ENCODE measurements at places on chromosomes 7 and 10.

DNA sequence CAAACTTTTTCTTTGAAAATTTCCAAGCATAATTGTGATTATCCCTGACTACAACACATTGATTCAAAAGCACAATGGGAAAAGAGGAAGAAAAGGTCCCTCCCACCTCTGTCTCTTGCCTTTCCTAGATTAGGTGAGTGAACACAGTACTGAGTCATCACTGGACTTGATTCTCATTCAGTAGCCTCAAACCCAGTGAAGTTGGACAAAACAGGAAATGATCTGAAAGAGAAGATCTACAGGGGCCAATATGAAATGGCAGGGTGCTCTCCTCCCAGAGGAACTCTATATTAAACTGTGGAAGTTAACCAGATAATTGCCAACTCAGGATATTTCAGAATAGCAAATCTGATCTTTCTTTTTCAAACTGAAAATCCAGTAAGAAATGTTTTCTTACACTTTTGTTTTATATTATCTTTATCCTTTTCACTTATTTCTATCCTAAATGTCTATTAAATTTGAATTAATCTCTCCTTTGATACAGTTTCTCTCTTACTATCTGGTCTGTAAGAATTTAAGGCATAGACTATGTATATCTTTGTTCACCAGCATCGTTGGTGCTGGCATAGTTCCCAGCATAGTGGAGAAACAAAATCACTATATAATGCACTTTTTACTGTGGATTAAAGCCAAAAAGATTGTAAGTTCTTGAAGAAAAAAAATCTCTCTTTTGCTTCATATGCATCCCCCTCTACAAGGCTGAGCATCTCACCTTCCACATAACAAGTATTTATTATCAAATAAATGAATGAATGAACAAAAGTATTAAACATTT lies 41.4 kb upstream of the IKZF1 start:
- no peak for DNase-seq

DNA sequence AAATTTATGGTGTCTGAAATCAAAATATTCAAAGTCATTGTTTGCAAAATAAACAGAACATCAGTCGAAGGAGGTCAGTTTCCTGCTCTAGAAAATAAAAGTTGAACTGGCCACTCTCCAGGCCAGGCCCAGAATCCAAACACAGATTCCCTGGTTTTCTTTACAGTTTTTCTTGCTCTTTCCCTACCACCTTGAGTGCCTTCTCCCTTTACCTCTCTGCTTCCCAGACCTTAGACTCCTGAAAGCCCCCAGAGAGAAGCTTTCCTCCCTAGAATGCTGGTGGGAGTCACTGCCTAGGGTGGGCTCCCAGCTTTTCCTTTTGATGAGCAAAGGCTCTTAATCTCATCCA lies 6.1 kb downstream of the DNTT start:
- DNase-seq: no peak

GRCh38 chr7:93365341-93365740 lies 133.2 kb downstream of the VPS50 start:
- no peak for DNase-seq

DNA sequence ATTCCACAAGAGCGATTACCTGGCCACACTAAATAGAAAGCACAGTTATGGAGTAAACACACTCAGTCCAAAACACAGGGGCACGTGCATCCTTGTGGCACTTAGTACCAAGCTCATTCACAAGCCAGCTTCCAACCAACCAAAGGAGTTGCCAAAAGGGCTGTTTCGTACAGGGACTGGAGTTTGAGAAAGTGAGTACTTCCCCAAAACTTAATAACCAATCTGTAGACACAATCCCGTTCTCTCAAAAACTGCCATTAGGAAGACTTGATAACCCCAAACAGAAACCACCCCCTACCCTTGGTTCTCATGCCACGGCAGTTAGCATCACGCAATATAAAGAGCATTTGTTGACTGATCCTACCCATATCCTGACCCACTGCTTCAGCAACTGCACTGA lies 166.2 kb upstream of the ASAH2 start:
- no peak for DNase-seq

- no peak for DNase-seq
Measured at GRCh38 chr10:101164020-101164419, 32.9 kb downstream of the TLX1 start.

DNA sequence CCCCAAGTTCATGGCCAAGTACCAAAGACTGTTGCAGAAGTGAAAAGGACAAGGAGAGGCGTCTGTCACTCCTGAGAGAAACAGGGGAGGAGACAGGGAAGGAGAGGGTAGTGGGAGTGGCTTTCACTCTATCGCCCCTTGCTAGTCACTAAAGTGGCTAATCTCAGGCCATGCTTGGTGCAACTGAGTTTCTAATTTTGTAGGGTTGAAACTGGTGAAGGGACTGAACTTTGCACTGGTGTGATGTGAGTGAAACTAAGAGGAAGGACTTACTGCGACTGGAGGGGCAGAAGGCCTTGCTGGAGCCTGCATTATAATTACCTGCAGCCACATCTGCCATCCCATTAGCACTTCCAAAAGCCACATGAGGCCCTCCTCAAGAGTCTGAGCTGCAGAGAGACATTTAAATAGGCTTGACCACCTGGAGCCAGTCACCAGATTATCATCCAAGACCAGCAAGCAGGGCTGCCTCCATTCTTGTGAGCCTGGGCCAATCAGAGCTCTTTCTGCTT lies 107.2 kb upstream of the EEPD1 start:
- DNase-seq: no peak

DNA sequence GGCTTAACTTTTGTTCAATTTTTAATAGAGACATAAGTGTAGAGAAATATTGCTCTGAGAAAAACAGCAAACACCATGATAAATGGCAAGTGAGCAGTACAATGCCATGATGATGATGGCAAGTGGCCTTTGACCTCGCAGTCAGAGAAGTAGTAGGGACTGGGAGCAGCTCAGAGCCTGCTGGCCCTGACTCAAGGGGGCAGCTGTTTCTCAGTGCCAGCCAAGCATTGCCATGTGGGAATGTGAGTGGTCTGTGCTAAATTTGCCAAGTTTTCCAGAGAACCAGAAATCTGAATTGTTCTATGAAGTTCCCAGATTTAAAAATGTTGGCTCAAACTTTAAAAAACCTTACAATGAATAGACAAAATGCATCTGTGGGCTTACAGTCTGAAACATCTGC lies 187.9 kb downstream of the BICC1 start:
- no peak for DNase-seq

GRCh38 chr10:48672596-48673265 lies 11.9 kb upstream of the WDFY4 start:
- no peak for DNase-seq

- DNase-seq: no peak
Measured at GRCh38 chr10:102004376-102004775, 51.6 kb downstream of the ARMH3 start.

DNA sequence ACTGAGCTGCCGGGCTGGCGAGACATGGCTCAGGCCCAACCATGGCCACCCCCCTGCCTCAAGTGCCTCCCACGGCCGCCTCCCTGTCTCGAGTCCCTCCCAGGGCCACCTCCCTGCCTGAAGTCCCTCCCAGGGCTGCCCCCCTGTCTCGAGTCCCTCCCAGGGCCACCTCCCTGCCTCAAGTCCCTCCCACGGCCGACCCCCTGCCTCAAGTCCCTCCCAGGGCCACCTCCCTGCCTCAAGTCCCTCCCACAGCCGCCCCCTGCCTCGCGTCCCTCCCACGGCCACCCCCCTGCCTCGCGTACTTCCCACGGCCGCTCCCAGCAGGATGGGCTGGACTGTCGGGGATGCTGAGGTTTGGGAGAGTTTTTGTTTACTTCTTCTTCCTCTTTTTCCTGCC lies 462.5 kb downstream of the PTPRN2 start:
- DNase-seq: no peak

GRCh38 chr10:49518566-49518965 lies 20.4 kb downstream of the ERCC6 start:
- DNase-seq: no peak

GRCh38 chr7:26696161-26696560 lies 168.2 kb downstream of the SKAP2 start:
- DNase-seq: no peak

GRCh38 chr7:25583621-25584020 lies 355.3 kb upstream of the NPVF start:
- DNase-seq: no peak

DNA sequence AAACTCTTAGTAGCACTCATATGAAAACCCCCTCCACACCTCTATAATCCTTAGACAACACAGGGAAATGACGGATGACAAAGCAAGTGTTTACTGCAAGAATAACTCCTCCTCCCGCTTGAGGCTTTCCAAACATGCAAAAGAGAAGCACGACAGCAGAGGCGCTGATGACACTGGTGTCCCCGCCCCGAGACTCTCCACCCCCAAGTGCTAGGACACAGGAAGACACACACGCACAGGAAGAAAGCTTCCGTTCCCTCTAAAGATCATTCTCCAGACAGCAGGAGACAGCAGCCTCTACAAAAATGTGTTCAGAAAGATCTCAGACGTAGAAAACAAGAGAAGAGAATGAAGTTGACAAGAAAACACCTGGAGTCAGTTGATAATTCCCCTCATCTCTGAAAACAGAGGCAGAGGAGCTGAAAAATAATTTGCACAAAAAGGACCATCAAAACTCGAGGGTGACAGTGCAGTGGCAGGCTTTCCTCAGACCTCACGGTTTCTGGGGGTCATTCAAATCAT lies 90.2 kb downstream of the DLG5 start:
- DNase-seq: no peak

DNA sequence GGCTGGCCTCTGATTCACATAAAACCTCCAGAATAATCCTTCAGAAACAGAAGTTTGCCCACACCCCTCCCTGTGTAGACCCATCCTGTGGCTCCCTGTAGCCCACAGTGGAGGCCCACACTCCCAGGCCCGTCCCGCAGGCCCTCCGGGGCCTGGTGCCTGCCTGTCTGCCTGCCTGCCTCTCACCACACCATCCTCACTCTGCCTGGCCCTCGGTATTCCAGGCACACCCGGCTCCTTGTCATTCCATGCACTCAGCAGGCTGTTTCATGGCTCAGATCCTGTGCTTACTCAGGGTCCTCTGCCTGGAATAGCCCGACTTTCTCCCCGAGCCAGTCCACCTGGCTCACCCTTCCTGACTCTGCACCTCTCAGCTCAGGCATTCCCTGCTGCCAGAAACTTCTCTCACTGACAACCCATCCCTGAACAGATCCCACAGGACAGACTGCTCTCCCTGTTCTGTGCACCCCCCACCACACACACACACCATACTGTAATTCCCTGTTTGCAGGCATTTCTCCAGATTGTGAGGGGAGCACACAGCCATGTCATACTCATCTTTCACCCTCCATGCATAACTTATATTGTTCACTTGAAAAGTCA lies 498.0 kb upstream of the ZMIZ1 start:
- DNase-seq: no peak

- no peak for DNase-seq
Measured at GRCh38 chr7:39430909-39431641, 135.1 kb upstream of the YAE1 start.

DNA sequence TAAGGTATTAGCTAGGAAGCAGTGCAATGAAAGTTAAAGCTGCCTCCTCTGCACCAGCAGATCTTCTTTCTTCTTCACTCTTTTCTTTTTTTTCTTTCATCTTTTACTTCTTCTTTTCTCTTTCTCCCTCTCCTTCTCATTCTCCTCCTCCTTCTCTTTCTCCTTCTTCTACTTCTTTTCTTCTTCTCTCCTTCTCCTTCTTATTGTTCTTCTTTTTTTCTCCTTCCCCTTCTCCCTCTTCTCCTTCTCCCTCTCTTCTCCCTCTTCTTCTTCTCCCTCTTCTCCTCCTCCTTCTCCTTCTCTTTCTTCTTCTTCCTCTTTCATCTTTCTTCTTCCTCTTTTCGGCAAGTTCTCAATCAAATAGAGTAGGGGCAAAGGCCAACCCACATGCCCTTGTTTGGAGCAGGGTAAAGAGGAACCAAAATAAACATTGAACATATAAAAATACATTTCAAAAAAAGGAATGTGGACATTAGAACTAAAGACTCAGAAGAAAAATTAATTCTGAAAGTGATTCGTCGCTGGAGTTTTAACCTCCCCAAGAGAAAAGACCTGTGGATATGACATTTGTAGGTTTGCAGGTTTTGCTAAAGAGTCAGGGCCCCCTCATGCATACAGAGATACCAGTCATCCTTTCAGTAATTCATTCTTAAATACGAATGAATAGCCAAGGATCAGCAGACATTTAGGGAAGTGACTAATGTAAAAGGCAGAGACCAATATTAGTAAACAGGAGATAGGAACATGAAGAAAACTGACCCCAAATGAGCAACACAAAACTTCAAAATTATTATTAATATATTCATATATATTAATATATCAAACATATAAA lies 93.0 kb upstream of the RSU1 start:
- no peak for DNase-seq

- DNase-seq: peak; percentile 58
Measured at GRCh38 chr10:3740157-3740871, 44.7 kb downstream of the KLF6 start.

DNA sequence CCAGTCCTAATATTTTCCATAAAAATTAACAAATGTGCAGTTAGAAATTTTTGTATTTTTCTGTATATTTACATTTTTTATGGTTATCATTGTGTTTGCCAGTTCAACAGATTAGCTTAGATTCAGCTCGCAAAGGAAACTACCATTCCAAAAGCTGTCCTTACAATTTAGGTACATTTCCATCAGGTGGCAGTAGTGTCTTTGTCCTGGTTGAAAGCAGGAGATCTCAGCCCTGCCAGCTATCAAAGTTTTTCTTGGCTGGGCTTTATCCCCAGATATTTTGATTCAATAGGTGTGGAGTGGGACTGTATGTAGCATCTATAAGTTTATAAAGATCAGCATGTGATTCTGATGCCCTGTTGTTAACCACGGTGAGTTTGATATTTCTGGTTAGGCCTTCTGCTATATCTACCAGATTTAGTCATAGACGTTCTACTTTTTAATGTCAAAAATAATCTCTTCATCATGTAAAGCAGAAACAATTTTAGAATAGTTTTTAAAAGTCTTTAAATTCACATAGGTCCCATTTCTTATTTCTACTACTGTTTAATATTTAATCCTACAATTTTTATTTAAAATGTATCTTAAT lies 15.5 kb upstream of the ICA1 start:
- DNase-seq: no peak

DNA sequence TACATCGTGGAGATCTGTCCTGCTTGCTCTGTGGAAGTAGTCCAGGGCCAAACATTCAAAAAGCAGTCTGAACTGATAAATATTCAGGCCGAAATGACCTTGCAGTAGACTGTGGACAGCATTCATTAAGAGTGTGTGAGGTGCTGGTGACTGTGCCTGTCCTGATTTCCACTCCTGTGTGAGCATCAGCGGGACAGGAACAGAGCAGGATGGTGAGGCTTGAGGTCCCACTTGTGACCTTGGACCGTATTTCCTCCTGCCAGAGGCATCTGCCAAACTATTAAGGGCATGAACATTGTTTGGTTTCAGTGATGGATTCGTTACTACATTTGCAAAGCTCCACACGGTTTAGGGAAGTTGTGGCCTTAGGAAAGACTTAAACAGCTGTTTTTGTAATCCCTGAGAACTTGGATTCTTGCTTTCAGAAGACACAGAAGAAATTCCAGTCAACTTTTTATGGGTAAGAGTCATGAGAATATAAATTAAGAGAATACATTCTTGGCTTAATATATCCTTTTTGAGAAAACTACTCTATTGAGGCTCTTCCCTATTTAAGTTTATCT lies 32.8 kb downstream of the CCNY start:
- DNase-seq: no peak

- no peak for DNase-seq
Measured at GRCh38 chr10:23070913-23071218, 24.5 kb upstream of the MSRB2 start.
